Activated CD8-positive, alpha-beta memory T cell treated with anti-CD3 and anti-CD28 coated beads, Interleukin-2, amount 10 ng/mL, durations not matched to agents 7 days and 5 days (primary cell): ENCODE measurements at places on chromosomes 2 and 18. TPM values are rescaled to one million over a fixed set of nuclear protein-coding genes. Genes with fewer than 3 reads are reported as not detected.

DNA sequence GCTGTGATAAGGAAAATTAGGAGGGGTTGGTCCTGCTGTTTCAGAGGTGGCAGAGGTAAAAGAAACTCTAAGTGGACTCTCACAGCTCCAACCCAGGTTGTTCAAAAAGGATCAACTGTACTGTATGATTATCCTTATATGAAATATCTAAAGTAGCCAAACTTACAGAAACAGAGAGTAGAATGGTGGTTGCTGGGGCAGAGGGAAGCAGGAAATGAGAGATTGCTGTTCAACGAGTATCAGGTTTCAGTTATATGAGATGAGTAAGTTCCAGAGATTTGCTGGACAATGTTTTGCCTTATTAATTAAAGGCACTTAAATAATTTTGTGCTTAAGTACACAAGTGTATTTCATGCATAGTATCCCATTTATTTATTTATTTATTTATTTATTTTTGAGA lies 972.0 kb upstream of the LRRTM1 start:
- H3K36me3 ChIP-seq, result no peaks in the 10 kb centered on the region
- H3K27ac ChIP-seq, result no peak overlapping the region
- no peak overlapping the region for H3K4me3 ChIP-seq
- H3K4me1 ChIP-seq, result no peaks in the 10 kb centered on the region
- DNase-seq, result no peak

GRCh38 chr2:215791481-215791937 lies 221.8 kb downstream of the MREG start:
- peaks cover 14% of the 10 kb centered on the region for H3K4me1 ChIP-seq
- H3K4me3 ChIP-seq, result no peak overlapping the region
- no peaks in the 10 kb centered on the region for H3K36me3 ChIP-seq
- H3K27me3 ChIP-seq, result peaks cover 4% of the 10 kb centered on the region
- H3K27ac ChIP-seq, result no peak overlapping the region

The ZNF532 gene
- total RNA-seq, result 3.5 TPM

GRCh38 chr2:215664847-215665525 lies 229.1 kb upstream of the FN1 start:
- peaks cover 3% of the 10 kb centered on the region for H3K27me3 ChIP-seq
- H3K27ac ChIP-seq, result no peak overlapping the region
- H3K4me3 ChIP-seq, result no peak overlapping the region
- no peaks in the 10 kb centered on the region for H3K36me3 ChIP-seq
- DNase-seq, result no peak

GRCh38 chr2:230471074-230471473 lies 55.1 kb downstream of the SP100 start:
- peaks cover 35% of the 10 kb centered on the region for H3K4me1 ChIP-seq
- peaks cover 82% of the 10 kb centered on the region for H3K36me3 ChIP-seq
- DNase-seq, result no peak
- peak overlapping the region; percentile 12 for H3K27ac ChIP-seq
- H3K4me3 ChIP-seq, result no peak overlapping the region

DNA sequence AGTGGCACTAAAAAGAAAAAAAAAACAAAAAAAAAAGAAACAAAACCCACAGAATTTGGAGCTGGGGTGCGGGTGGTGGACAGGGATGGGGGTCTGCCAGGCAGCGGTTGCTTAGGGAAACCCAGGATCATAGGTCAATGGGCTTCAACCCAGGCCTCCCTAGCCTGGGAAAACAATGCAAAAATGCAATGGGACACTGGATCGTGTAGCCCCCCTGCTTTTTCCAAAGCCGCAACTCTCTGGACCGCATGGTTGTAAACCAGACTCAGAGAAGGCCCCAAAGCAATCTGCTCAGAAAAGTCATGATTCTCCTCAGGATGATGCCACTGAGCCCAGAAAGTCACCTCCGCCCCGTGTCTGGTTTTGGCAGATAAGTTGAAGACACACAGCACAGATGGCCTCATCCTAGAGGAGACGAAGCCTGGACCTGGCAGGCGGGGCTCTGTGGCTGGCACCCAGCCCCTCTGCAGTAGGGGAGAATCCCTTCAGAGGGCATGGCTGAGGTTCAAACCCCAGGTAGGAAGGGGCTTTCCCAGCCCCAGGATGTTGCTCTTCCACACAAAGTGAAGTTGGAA lies 5.1 kb downstream of the DLX2 start:
- H3K4me1 ChIP-seq, result peaks cover 46% of the 10 kb centered on the region
- peak overlapping the region; percentile 5 for H3K27ac ChIP-seq
- H3K4me3 ChIP-seq, result no peak overlapping the region
- H3K36me3 ChIP-seq, result peaks cover 4% of the 10 kb centered on the region
- DNase-seq, result no peak

The SLC9A2 gene
- not detected for total RNA-seq

- H3K4me1 ChIP-seq, result no peaks in the 10 kb centered on the region
- no peak overlapping the region for H3K4me3 ChIP-seq
- no peak overlapping the region for H3K27ac ChIP-seq
- DNase-seq, result no peak
- peaks cover 4% of the 10 kb centered on the region for H3K27me3 ChIP-seq
These were observed 301.6 kb downstream of the SLC8A1 start for GRCh38 chr2:40150266-40150665.

DNA sequence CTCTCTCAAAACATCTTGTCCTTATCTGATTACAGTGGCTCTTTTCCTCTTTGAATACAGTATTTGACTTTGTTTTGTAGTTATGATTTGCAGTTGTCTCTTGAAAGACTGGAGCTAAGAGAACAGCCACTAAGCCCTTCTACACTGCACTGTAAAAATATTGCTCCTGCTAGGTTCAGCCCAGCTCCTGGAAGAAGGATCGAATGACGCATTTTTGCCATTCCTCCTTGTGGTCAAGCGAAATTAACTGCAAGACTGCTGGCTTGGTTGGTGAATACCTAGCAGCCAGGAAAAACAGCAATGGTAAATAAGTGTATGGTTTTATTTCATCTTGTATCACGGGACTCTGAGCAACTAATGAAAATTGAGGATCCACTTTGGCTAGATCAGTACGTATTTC lies 407.8 kb upstream of the CDH2 start:
- no peaks in the 10 kb centered on the region for H3K36me3 ChIP-seq
- H3K4me3 ChIP-seq, result no peak overlapping the region
- DNase-seq, result no peak
- no peak overlapping the region for H3K27ac ChIP-seq
- H3K4me1 ChIP-seq, result no peaks in the 10 kb centered on the region
- H3K27me3 ChIP-seq, result no peaks in the 10 kb centered on the region

The CRACDL gene
- total RNA-seq, result 0.18 TPM

GRCh38 chr2:128103407-128103806 lies 12.4 kb downstream of the UGGT1 start:
- DNase-seq, result no peak
- peaks cover 46% of the 10 kb centered on the region for H3K36me3 ChIP-seq
- H3K4me1 ChIP-seq, result peaks cover 29% of the 10 kb centered on the region
- no peaks in the 10 kb centered on the region for H3K27me3 ChIP-seq
- H3K27ac ChIP-seq, result no peak overlapping the region

DNA sequence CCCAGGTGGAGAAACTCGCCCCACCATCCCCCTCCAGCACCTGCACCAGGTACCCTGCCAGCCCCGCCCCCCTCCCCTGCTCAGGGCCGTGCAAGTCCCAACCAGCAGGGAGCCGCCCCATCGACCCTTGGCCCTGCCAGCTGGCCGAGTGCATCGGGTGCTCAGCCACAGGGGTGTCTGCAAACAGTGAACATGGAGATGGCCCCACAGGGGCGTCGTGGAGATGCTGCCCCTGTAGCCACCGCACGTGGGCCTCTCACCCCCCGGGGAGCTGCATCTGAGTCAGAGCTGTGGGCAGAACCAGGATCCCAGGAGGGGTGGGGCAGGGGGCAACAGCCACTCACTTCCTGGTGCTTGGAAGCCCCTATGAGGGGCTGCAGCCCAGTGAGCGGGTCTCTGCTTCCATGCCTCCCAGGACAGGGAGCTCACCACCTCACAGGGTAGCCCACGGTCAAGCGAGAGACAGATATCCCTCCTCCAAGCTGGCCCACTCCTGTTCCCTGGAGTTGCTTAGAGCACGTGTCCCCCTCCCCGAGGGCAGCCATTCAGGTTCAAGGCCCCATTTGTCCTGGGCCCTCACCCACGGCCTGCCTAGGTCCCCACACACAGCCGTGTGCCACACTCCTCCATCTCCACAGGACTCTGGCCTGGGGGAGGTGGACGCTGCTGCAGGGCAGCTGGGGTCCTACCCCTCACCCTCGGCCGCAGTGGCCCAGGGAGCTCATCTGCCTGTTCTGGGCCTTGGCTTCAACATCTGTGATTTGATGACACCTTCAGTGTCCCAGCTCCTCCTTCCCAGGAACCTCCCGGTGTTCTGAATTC lies 1.1 kb upstream of the MAB21L4 start:
- no peak for DNase-seq
- H3K36me3 ChIP-seq, result no peaks in the 10 kb centered on the region
- H3K27ac ChIP-seq, result no peak overlapping the region
- no peaks in the 10 kb centered on the region for H3K4me1 ChIP-seq
- H3K27me3 ChIP-seq, result no peaks in the 10 kb centered on the region
- H3K4me3 ChIP-seq, result no peak overlapping the region

The TTN gene
- total RNA-seq, result 7.0 TPM

The ALPI gene
- not detected for total RNA-seq

The SLC16A14 gene
- 0.47 TPM for total RNA-seq

The NT5DC4 gene
- total RNA-seq, result not detected

DNA sequence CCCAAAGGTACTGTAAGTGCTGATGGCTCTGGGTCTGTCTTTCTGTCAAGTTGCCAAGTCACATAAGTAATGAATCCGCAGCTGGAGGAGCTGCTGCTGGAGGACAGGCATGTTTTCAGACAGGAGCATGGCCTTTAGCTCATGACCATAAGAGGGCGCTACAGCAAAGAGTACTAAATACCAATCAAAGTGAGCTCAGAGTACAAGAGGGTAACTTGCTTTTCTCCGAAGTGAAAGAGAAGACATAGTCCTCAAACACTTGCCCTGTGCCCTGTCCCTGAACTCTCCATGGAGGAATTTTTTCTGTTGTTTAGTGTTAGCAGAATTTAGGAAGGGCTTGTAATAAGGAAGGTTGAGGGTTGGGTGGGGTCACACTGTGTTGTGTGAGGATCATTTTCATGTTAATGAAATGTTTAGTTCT lies 58.0 kb upstream of the EML6 start:
- no peak overlapping the region for H3K4me3 ChIP-seq
- peaks cover 68% of the 10 kb centered on the region for H3K36me3 ChIP-seq
- no peak overlapping the region for H3K27ac ChIP-seq

The TEX44 gene
- not detected for total RNA-seq

GRCh38 chr2:179703702-179704101 lies 157.7 kb downstream of the ZNF385B start:
- no peak overlapping the region for H3K27ac ChIP-seq
- H3K36me3 ChIP-seq, result no peaks in the 10 kb centered on the region
- H3K4me1 ChIP-seq, result no peaks in the 10 kb centered on the region

DNA sequence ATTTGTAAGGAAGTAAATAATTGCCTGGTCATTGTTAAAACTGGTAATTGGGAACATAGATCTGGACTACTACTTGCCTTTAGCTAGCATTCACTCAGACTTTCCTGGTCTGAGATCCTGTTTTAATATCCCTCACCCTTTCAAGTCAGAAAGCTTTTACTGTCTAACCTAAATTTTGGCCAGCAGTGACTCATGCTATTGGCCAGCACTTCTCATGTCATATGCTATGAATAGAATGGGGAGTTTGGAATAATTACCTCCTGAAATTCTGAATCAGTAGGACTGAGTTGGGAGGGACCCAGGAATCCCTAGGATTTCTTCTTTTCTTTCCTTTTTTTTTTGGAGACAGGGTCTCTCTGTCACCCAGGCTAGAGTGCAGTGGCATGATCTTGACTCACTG lies 19.3 kb downstream of the STK36 start:
- no peak overlapping the region for H3K27ac ChIP-seq
- no peak for DNase-seq
- no peaks in the 10 kb centered on the region for H3K4me1 ChIP-seq
- no peak overlapping the region for H3K4me3 ChIP-seq

The SKOR2 gene
- total RNA-seq, result not detected

DNA sequence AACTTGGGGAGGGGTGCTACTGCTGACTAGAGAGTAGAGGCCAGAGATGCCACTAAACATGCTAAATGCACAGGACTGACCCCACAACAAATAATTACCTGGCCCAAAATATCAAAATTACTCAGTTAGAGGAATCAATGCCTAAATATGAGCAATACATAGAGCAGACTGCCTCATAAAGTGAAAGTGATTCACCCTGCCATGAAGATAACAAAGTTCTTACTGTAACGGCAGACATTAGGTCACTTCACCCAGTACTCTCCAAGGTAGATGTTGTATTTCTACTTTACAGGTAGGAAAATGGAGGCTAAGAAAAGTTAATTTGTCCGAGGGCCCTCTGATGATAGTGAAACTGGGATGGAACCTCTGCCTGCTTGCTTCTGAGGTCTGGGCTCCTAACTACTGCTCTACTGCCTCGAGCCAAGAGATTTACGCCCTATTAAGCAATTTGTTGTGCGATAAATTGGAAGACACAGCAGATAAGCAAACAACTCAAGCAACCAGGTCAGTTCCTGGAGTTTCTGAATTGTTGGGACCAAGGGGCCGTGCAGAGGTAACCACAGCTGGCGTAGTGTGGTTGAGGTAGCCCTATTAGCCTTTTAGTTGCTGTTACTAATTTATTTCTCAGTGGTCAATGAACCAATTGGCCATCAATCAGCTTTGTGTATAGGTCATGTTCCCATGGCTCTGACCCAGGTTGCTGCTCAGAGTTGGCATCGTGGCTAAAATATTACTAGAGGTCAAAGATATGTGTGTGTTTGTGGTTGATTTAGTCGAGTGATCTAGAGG lies 4.8 kb downstream of the DHRS9 start:
- H3K4me3 ChIP-seq, result no peak overlapping the region
- H3K4me1 ChIP-seq, result peaks cover 12% of the 10 kb centered on the region
- no peak overlapping the region for H3K27ac ChIP-seq
- H3K36me3 ChIP-seq, result no peaks in the 10 kb centered on the region
- no peaks in the 10 kb centered on the region for H3K27me3 ChIP-seq
- no peak for DNase-seq

- H3K27ac ChIP-seq, result no peak overlapping the region
- no peak for DNase-seq
- H3K36me3 ChIP-seq, result no peaks in the 10 kb centered on the region
- no peak overlapping the region for H3K4me3 ChIP-seq
- H3K4me1 ChIP-seq, result peaks cover 14% of the 10 kb centered on the region
These were observed 50.5 kb upstream of the CREB1 start for GRCh38 chr2:207479198-207479785.

- no peak overlapping the region for H3K27ac ChIP-seq
- peaks cover 11% of the 10 kb centered on the region for H3K27me3 ChIP-seq
- H3K4me1 ChIP-seq, result no peaks in the 10 kb centered on the region
- no peak overlapping the region for H3K4me3 ChIP-seq
- no peak for DNase-seq
- no peaks in the 10 kb centered on the region for H3K36me3 ChIP-seq
These were observed 2.6 kb upstream of the CD207 start for GRCh38 chr2:70837980-70838925.
